AML-193 (cell line): ENCODE measurements at places on chromosomes 7 and 10.
A peak's percentile ranks its signal among the peaks of the same experiment; 100 is the strongest.

DNA sequence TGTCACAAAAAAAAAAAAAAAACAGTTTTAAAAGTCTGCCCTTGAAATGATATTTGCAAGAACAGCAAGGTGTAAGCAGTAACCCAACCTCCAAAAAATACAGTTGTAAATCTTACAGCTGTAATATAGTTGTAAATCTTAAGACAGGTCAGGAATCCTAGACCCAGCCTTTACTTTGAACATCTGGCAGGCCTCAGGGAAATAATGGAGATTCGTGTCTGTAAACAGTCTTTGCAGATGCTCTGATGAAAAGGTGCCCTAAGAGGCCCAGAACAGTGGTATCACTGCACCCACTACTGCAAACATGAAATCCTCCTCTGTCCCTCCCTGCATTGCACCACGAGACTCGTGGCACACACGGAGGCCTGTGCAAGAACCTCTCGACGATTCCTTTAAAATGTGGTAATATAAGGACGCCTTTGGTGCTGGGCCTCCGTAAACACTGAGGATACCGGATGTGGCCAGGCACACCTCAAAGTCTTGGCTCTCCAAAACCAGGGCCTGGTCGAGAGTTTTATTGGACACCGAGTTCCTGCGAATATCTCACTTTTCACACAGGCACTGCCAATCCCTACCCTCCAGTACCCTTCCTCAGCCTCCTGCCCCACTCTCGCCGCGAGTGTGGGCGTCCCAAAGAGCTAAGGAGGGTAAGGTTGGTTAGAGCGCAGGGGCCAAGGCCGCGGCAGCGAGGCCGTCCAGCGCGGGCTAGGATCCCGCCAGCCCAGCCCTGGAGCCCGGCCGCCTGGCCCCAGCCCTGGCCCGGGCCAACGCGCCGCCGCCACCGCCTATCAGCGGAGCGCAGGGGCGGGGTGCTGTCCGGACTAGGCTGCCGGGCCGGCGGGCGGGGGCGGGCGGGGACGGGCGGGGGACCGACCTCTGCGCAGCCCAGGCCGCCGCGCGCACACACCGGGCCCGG is at the start of gene REEP3:
TSS of gene REEP3 (plus strand) at position 902 of the 916 bp plus-strand sequence. CDS start 145 bp downstream, outside the sequence.
- DNase-seq = no peak

- DNase-seq = no peak
Measured at GRCh38 chr7:114444196-114444595, 29.6 kb downstream of the FOXP2 start.

DNA sequence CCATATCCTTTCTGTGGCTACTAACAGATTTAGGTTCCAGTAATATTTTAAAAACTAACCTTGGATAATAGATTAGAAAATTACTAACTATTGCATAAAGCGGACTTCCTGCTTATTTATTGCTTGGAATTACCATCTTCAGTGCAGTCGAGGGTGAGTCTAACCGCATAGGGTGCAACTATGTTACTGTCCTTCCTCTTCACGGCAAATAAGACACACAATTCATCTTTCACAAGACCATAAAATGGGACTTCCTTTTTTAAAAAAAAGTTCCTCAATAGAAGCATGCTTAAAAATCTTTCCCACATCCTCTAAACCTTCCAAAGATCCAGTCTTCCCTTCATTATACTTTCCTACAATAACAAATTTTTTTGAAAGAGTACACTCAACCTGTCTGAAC is 2.1 kb downstream of the SLC25A40 start:
- DNase-seq = peak; percentile 93

DNA sequence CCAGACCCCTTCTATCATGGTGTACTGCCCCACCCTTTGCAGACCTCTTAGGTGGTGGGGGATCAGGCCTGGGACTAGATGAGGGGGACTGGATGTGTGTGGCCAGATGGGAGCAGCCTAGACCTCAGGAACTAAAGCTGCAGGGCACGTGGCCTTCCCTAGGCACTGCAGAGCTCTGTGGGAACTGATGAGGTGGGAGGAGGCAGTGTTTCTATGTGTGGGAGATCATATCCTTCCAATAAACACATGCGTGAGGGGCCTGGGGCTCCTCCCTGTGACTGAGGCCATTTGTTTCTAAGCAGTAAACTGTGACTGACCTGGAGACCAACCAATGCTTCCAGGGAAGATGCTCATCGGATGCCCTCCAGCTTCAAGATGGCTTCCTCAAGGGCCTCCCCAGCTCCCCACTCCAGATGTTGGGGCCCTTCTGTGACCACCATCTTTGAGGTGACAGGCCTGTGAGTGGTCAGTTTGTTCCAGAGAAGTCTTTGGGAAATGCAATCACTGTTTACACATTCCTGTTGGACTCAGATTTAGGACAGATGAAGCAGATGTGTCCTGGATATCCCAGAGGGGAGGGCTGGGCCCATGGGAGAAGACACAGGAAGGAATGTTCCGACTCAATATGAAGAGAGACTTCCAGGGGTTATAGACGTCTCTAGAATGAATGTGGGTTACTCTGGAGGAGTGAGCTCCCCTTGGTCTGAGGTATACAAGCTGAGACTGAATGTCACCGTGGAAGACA is 23.6 kb upstream of the ZCCHC24 start:
- no peak for DNase-seq

DNA sequence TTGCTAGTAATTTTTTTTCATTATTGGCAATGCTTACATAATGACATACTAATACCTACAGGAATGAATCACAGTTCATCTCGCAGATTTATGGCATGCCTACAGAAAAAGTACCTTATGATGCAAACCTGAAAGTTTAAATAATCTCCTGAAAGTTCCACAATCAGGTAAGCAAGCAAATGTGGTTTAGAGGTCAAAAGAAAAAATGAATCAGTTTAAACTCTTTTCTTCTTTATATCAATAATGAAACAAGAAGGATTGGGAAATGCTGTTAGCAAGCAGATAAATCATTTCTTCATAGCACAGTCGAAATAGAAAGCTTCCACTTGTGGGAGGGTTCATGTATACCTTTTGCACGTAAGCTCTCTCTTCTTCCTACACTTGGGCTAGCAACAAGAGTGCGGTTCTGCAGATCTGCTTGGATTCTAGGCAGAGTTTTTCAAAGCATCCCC is 53.7 kb upstream of the MTPN start:
- DNase-seq = no peak

DNA sequence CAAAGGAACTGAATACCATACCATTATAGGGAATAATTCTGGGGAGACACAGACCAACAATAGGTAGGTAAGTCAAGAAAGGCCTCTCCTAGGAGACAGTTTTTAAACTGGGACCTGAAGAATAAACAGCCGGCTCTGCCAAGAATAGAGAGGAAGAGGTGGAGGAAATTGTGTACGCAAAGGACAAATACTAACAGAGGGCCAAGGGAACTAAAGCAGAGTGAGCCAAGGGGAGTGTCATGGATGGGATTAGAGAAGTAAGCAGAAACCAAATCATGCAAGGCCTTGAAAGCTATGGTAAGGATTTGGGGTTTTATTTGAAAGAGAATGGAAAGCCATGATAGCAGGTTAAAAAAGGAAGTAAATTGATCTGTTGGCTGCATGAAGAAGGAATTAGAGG is 18.1 kb upstream of the ITGB8 start:
- DNase-seq = no peak
